HepG2 (cell line): ENCODE measurements at places on chromosomes 4 and X. TPM values are rescaled to one million over a fixed set of nuclear protein-coding genes. Genes with fewer than 3 reads are reported as not detected.
A peak's percentile ranks its signal among the peaks of the same experiment; 100 is the strongest.

CLGN gene
- 10.0 and 17.0 TPM in 2 replicates for total RNA-seq

GAGE12G gene
- total RNA-seq: not detected in 2 replicates

RHOXF2 gene
- not detected in 2 replicates for total RNA-seq

TRIM61 gene
- not detected in 2 replicates for total RNA-seq

PAPSS1 gene
- total RNA-seq: 126 and 170 TPM in 2 replicates

DNA sequence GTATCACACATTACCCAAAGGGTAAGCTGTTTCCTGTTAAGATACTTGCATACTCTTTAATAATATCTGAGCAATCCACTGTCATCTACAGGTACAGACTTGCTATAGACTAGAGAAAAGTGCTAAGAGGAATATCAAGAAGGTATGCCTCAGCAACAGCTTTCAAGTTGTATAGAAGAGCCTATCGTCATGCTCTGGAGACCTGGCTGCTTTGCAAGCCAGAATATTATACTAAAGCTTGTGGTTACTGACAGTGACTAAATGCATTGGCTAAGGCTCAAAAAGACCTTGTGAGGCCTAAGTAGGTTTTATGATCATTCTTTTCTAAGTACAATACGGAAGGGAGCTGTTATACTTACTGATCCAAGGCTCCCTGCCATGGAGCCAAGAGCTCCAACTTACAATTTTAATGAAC is 11.3 kb downstream of the LAMP2 start:
- H3K27me3 ChIP-seq: no peaks in the 10 kb centered on the region
- no peak overlapping the region for H3K4me3 ChIP-seq
- DNase-seq: no peak
- peaks cover 10% of the 10 kb centered on the region for H3K4me1 ChIP-seq
- no peak overlapping the region for H3K27ac ChIP-seq

DNA sequence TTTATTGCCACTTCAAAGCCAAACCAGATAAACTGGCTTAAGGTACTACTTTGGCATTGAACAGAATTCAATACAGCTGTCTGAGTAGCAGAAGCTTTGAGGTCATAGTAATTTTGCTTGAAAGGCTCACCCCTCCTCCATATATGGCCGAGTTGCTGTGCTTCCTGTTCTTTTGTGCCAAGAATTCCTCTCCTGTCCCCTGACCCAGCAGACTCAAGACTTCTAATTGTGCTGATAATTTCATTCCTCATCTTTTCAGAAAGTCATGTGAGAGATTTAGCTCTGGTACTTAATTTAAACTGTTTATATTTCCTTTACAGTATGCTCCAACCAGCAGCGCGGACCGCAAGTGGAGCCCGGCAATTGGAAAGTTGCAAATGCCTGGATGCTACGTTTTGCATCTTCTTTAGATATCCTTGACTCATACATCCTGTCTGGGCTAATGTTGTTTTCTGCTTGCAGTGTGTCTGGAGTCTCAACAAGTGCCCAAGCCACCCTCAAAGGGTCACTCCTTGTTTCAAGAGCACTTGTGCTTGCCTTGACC is 373.4 kb downstream of the PDGFC start:
- H3K27ac ChIP-seq: no peak overlapping the region
- no peaks in the 10 kb centered on the region for H3K4me1 ChIP-seq
- DNase-seq: no peak

DNA sequence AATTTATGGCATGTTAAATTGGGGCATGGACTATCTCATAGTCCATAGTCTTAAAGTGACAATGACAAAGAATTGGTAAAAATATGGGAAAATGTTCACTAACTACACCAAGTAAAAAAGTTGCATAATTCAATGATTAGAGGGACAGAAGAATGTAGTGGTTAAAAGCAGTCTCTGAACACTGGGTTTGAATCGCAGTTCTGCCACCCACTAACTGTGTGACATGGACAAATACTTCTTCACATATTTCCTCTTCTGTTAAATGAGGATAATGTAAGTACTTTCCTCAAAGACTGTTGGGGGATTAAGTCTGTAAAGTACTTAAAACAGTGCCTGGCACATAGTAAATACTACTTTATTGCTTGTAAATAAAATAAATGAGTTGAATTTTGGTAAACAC is 15.3 kb downstream of the COQ2 start:
- no peaks in the 10 kb centered on the region for H3K4me1 ChIP-seq
- H3K27ac ChIP-seq: no peak overlapping the region
- peaks cover 3% of the 10 kb centered on the region; the same call in 1 of the 2 replicates for H3K36me3 ChIP-seq
- DNase-seq: no peak

GRCh38 chrX:131626681-131627296 is 82.9 kb downstream of the OR13H1 start:
- DNase-seq: no peak
- H3K4me1 ChIP-seq: no peaks in the 10 kb centered on the region
- H3K27ac ChIP-seq: no peak overlapping the region
- no peaks in the 10 kb centered on the region for H3K36me3 ChIP-seq

- no peaks in the 10 kb centered on the region for H3K36me3 ChIP-seq
- DNase-seq: peak; percentile 48
- peaks cover 4% of the 10 kb centered on the region; the same call in 2 of the 3 replicates for H3K27me3 ChIP-seq
- H3K27ac ChIP-seq: no peak overlapping the region
- no peak overlapping the region for H3K4me3 ChIP-seq
Observed at GRCh38 chr4:73704314-73705055, 35.9 kb upstream of the CXCL8 start.

DNA sequence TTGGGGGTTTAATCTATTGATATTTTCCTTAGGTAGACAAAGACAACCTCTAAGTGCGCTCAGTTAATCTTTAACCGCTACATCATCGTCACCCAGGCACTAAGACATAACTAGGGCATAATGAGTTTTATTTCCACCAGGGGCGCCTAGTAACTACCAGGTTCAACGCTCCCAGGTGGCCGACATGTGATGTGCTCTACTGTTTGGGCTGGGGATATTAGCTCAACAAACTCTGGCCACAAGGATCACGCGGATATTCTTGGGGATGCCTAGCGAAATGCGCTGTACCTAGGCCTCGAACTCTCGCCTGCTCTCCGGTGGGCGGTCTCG is 915 bp upstream of the RAB33B start:
- peak overlapping the region; percentile 97 for H3K27ac ChIP-seq
- H3K36me3 ChIP-seq: no peaks in the 10 kb centered on the region

- H3K36me3 ChIP-seq: peaks cover 26% of the 10 kb centered on the region
- H3K4me3 ChIP-seq: no peak overlapping the region
- DNase-seq: no peak
- H3K27me3 ChIP-seq: no peaks in the 10 kb centered on the region
Observed at GRCh38 chr4:109738104-109738872, 8.4 kb upstream of the PLA2G12A start.

DNA sequence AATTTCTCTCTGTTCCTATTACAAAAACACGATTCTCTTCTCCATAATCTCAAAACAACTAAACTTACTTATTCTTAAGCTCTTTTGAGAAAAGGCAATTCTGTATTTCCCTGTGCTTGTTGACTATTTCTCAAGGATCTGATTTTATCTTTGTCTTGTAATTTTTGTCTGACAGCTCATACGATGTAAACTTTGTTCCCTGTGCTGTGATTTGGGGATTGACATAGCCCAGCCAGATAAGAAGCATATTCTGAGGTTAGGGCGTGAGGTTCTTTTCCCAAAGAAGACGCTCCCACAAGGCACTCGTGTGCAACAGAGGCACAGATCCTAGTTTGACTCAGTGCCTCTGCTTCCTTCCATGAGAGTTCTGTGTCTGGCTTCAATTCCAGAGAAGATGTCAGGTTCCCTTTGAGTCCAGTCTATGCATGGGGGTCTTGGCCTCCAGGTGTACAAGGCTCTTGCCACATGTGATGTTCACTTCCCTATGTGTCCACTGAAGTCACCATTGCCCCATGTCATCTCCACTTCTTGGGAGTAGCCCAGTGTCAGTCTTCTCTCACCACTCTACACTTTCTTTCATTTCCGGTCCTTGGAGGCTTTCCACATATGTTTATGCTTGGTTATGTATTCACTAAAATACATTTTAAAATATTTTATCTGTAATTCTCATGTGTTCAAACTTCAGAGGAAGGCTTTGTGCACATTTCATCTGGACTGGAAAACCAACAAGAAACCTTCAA is 94.8 kb downstream of the MID1 start:
- no peaks in the 10 kb centered on the region for H3K27me3 ChIP-seq
- H3K4me1 ChIP-seq: no peaks in the 10 kb centered on the region
- H3K27ac ChIP-seq: no peak overlapping the region
- no peak overlapping the region for H3K4me3 ChIP-seq

GRCh38 chr4:41696763-41697162 is 51.8 kb downstream of the PHOX2B start:
- no peaks in the 10 kb centered on the region for H3K27me3 ChIP-seq
- no peak overlapping the region for H3K4me3 ChIP-seq
- DNase-seq: no peak
- H3K27ac ChIP-seq: no peak overlapping the region
- H3K36me3 ChIP-seq: no peaks in the 10 kb centered on the region

DNA sequence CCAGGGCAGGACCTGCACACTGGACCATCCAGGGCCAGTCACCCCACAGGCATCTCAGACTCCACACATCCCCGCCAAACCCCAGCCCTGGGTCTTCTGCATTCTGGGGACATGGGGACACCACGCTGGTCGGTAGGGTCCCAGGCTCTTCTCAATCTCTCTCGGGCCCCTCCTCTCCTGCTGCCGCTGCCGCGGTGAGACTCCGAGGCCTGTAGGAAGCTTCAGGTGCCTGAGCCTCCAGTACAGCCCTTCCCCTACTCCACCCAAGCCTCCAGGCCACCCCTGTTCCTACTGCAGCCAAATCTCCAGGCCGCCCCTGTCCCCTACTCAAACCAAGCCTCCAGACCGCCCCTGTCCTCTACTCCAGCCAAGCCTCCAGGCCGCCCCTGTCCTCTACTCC is 5.5 kb upstream of the ASMT start:
- DNase-seq: no peak
- no peaks in the 10 kb centered on the region for H3K36me3 ChIP-seq
- no peak overlapping the region for H3K4me3 ChIP-seq
- no peak overlapping the region for H3K27ac ChIP-seq
- 0 out of 2 replicates have a peak, but pooled peaks cover 8% of the 10 kb centered on the region for H3K4me1 ChIP-seq
- H3K27me3 ChIP-seq: no peaks in the 10 kb centered on the region

DNA sequence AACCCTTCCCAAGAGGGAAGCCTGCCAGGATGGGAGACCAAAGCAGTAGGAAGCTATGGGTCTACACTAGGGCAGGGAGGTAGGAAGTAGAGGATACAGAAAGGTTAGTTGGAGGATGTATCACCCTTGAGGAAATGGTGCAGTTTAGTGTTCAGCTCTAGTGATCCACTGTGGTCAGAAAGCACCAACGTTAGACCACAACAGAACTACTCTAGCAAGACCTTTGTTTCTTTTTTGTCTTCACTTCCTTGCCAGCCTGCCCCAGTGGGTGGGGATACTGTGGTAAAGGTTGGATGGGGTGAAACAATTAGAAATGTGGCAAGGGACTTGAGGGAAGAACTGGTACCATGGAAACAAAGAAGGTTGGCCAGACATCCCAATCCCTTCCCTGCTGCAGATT is 83.3 kb downstream of the DDIT4L start:
- no peak overlapping the region for H3K4me3 ChIP-seq
- H3K27ac ChIP-seq: no peak overlapping the region
- no peak for DNase-seq
- no peaks in the 10 kb centered on the region for H3K27me3 ChIP-seq
- H3K4me1 ChIP-seq: no peaks in the 10 kb centered on the region

GRCh38 chrX:9847071-9847470 is 60.8 kb downstream of the SHROOM2 start:
- H3K4me1 ChIP-seq: peaks cover 41% of the 10 kb centered on the region
- DNase-seq: peak; percentile 74
- no peak overlapping the region for H3K27ac ChIP-seq
- H3K36me3 ChIP-seq: no peaks in the 10 kb centered on the region

DNA sequence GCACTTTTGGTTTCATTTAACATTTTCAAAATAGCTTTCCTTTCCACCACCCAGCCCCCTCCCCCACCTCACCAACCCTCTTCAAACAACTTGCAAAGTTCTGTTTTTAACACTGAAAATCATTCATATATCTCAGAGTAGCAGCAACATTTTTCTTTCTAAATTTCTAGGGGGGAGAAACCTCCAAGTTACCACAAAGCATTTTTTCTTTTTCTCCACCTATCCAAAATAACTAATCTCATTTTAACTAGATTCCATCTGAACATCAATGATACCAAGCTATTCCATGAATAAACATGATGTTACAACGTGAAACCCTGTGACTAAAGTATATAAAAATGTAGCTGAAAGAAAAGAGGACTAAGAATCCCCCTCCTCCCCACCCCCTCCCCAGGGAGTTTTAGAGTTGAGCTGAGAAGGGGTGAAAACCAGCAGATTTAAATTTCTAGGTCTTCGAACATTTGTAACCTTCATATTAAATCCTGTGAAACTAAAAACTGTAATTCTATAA is 5.2 kb downstream of the LDB2 start:
- peaks cover 3% of the 10 kb centered on the region; the same call in 1 of the 2 replicates for H3K27me3 ChIP-seq
- no peaks in the 10 kb centered on the region for H3K36me3 ChIP-seq
- no peak overlapping the region for H3K27ac ChIP-seq

GRCh38 chr4:67721315-67721769 is 20.4 kb upstream of the UBA6 start:
- H3K27ac ChIP-seq: no peak overlapping the region
- no peak overlapping the region for H3K4me3 ChIP-seq
- DNase-seq: no peak
- no peaks in the 10 kb centered on the region for H3K4me1 ChIP-seq

GRCh38 chrX:94545722-94546121 is 871.7 kb downstream of the FAM133A start:
- H3K4me3 ChIP-seq: no peak overlapping the region
- H3K27ac ChIP-seq: no peak overlapping the region
- H3K4me1 ChIP-seq: no peaks in the 10 kb centered on the region
- no peak for DNase-seq

DNA sequence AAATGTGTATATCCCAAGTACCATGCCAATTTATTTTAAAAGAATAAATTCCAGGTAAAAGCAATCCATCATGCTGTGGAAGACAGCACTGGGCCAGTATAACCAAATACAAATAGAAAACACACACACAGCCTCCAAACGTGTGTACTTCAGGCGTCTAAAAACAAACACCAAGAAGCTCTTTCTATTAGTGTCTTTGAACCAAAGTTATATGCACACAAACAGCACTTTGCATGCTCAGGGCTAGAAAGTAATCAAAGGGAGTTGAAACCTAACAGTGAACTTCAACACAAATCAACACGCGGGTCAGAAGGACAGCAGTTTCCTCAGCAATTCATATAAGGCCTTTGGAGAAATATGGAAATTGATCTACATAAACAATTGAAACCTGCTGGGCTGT is 15.4 kb downstream of the GASK1B start:
- no peak overlapping the region for H3K4me3 ChIP-seq
- no peaks in the 10 kb centered on the region for H3K27me3 ChIP-seq
- no peak overlapping the region for H3K27ac ChIP-seq
- H3K4me1 ChIP-seq: peaks cover 54% of the 10 kb centered on the region
- DNase-seq: peak; percentile 7

DNA sequence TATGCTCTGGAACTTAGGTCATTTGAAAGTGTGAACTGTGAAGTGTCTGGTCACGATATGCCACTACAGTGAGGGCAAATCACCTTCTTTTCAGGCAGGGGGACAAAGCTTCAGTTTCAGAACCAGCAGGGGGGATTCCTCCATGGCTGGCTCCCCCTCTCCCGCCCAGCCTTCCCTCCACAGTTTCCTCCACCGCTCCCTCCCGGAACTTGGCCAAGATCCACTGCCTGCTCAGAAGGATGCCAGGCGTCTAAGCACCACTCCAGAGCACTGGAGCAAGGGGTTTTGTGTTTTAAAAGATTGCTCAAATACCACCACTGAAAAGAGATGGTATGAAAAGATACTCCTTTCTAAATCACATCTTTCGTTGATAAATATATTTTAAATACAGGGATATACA is 126.9 kb downstream of the ELOVL6 start:
- no peak overlapping the region for H3K4me3 ChIP-seq
- no peak for DNase-seq
- H3K27me3 ChIP-seq: no peaks in the 10 kb centered on the region
- 0 out of 2 replicates have a peak, but pooled peaks cover 1% of the 10 kb centered on the region for H3K36me3 ChIP-seq
- H3K27ac ChIP-seq: no peak overlapping the region
